H7 (cell line): ENCODE measurements at places on chromosomes 2 and 18.

DNA sequence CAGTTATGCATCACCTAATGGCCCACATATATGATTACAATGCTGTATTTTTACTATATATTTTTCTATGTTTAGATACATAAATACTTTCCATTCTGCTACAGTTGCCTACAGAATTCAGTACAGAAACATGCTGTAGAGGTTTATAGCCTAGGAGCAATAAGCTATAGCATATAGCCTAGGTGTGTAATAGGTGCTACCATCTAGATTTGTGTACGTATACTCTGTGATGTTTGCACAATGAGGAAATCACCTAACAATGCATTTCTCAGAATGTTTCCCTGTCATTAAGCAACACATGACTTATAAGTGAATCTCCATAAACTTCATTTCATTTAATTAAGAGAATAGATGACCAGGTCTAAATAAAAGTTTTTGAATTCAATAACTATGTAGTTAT lies 43.5 kb downstream of the SLC38A11 start:
- no peak for DNase-seq

- no peak for DNase-seq
These were observed 105.2 kb downstream of the NETO1 start for GRCh38 chr18:72762515-72763122.

GRCh38 chr2:37764739-37765138 lies 93.3 kb upstream of the CDC42EP3 start:
- no peak for DNase-seq

DNA sequence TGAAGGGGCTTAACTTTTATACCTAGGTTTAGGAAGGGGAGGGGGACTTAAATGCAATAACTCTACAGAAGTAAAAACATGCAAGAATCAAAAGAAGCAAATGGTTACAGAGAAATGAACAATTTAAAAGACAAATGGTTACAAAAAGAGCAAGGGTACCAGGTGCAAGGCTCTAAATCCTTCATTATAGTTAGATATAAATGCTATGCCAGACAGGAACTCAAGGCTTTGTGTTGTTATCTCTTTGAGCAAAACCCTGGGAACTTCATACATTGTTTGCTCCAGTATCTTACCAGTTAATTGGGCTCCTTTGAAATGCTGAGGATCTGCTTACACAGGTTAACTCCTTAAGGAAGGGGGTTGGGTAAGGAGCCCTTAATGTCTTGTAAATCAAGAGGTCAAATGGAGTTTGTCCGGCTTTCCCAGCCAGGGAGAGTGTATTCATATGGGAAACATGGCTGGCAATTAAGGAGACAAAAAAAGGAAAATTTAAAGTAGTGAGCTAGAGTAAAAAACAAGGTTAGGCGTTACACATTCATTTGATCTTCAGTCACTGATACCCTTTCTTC lies 347.5 kb downstream of the CELF4 start:
- DNase-seq: no peak

DNA sequence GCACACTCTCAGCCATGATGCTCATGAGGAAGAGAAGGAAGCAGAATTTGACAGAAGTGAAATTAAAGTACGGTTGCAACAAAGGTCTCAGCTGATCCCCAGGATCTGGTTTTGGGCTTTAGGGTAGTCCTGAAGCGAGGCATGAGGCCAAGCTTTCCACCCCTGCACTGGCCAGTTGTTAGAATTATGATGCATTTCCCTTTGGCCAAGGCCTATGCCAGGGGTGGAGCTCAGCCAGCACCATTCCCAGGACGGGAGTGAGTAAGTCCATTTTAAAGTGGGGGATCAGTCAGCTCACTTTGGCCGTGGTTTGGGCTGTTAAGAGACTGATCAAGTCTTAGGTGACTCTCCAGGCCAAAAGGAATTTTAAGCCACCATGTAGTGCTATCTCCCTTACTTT lies 314.5 kb upstream of the MMADHC start:
- DNase-seq: no peak
